ENCODE measurements at places on chromosomes 2 and 18. TPM values are rescaled to one million over a fixed set of nuclear protein-coding genes. Genes with fewer than 3 reads are reported as not detected.

The CCDC85A gene
- total RNA-seq, result 22.1 TPM

The COLEC11 gene
- 0.25 TPM for total RNA-seq

The STEAP3 gene
- total RNA-seq, result under 0.01 TPM

The SH3BP4 gene
- 8.4 TPM for total RNA-seq

The NPAS2 gene
- 6.9 TPM for total RNA-seq

The NGEF gene
- 33.4 TPM for total RNA-seq

The SERPINB4 gene
- not detected for total RNA-seq

The NLRC4 gene
- total RNA-seq, result 0.49 TPM

The ELOA2 gene
- total RNA-seq, result not detected

The AMER3 gene
- 26.8 TPM for total RNA-seq
